Midbrain (tissue), 1 donor: ENCODE measurements at places on chromosomes 12 and 14.

DNA sequence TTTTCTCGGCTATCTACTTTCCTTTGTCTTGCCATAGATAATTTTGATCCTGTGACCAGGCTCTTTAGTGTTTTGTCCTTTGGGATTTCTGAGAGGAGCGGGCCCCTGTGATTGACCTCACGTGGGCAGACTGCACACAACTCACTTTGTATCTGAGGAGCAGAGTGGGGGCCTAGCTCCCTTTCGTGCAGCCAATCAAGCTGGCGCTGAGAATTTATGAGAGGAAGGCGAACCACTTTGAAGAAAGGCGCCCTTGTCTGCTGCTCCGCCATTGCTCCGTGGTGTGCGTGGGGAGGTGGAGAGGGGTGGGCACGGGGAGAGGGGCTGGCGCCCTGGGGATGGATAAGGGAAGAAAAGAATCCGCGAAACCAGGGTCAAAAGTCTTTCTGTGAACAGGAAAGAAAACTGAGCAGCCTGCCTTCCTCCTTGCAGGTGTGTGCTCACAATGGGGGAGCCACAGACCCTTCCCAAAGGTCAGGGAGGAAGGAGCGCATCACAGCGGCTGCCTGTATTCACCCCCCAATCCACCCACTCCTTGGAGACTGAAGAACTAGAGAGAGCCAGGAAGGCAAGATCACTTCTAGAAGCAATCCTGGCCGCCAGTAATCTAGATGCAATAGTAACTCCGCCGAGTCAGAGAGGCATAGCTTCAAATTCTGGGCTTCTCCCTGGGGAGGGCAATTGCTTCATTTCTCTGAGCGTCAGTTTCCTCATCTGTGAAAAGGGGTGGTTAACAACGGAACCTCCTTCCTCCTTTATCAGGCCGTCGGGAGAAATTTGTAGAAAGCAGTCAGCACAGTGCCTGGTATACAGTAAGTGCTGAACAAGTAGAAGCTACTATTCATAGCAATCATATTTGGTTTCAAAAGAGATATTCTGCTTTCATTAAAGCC lies 24.9 kb upstream of the MED13L start:
- no peak for DNase-seq

- DNase-seq = no peak
Observed at GRCh38 chr14:38420048-38420447, 164.2 kb upstream of the CLEC14A start.

DNA sequence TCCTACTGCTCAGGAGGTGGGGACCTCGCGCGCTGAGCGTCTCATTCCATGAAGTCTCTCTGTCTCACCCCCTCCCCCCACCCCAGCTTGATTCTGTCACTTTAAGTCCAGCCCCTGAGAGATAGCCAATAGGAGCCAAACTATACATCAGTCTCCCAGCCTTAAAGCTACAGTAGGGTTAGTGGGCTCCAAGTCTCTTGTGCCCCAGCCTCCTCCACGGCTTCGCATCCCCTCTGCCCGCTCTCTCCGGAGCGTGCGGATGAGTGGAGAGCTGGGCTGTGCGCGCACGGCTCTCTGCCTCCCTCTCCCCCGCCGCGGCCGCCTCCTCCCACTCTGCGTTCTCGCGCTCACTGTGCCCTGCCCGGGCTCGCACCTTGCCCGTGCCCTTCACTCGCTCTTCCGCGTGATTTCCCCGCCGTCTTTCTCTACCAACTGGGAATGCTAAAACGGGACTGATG lies at the start of gene ESRRB:
Gene ESRRB (plus strand): TSS at position 191 of the 458 bp plus-strand sequence. CDS start 265 bp downstream, at position 456.
- DNase-seq = no peak

DNA sequence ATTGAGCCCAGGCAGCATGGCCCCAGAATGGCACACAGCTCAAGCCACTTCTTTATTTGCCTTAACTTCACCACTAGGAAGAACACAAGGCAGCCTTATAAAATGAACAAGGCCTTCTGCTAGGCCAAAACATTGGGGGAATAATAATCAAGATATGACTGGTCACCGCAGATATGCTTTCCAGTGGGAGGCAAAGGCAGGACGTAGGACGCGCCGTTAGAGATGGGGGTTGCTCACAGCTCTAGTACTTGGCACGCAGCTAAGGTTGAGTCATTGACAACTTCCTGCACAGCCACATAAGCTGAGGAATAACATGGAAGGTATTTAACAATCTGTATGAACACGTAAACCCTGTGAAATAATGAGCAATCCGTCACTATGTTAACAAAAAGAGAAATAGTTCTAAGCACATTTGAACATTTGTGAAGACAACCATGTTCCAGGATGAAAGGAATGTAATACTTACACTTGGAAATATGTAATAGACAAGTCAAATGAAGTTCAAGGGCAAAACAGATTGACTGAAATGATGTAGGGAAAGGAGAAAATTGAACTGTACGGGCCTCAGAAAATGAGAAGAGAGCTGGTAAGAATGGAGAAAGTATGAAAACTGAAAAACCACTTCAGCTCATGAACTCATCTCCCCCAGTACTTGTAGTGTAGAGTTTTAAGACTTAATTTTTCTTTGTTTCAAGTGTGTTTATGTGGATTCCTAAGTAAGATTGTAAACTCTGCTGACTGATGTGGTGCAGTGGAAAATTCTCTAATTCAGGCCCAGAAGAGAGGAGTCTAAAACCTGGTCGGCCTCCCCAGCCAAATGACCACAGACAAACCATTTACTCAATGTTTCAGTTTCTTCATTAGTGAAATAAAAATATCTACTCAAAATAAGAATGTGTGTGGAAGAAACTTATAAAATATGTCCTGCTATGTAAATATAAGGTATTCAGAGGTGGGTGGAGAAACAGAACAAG lies 59.3 kb upstream of the CCDC91 start:
- no peak for DNase-seq

- DNase-seq = no peak
Observed at GRCh38 chr12:26096036-26096435, 28.8 kb downstream of the BHLHE41 start.

GRCh38 chr12:15726027-15726877 lies 62.9 kb downstream of the EPS8 start:
- peak; percentile 36 for DNase-seq

GRCh38 chr14:61132336-61132735 lies 148.8 kb downstream of the TMEM30B start:
- DNase-seq = no peak

GRCh38 chr14:68966872-68967301 lies 12.2 kb downstream of the ACTN1 start:
- no peak for DNase-seq

- no peak for DNase-seq
Observed at GRCh38 chr12:57936513-57936883, 4.9 kb upstream of the ATP23 start.

DNA sequence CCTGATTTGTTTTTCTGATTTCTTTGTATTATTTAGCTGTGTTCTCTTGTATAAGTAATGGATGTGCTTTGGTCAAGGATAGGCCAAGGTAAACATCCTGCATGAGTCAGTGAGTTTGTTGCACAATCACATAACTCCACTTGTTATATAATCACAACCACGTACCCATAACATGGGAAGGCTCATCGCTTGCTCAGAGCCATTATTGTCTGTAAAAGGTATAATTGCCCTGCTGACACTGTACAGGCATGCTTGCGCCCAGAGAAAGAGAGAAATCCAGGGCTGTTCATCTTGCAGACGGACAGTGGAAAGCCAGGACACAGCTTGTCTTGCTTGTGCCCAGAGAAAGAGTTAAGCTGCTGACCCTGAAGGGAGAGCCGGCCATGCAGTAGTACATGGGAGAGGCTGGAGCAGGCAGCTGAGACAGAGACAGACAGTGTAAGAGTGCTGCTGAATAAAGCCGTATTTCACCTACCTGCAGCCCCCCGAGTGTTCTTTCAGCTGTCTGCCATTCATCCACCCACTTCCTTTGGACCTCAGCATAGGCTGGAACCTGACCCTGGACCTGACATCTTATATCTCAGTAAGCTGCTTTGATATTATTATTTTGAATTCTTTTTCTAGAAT lies 174.7 kb upstream of the DAAM1 start:
- DNase-seq = no peak

DNA sequence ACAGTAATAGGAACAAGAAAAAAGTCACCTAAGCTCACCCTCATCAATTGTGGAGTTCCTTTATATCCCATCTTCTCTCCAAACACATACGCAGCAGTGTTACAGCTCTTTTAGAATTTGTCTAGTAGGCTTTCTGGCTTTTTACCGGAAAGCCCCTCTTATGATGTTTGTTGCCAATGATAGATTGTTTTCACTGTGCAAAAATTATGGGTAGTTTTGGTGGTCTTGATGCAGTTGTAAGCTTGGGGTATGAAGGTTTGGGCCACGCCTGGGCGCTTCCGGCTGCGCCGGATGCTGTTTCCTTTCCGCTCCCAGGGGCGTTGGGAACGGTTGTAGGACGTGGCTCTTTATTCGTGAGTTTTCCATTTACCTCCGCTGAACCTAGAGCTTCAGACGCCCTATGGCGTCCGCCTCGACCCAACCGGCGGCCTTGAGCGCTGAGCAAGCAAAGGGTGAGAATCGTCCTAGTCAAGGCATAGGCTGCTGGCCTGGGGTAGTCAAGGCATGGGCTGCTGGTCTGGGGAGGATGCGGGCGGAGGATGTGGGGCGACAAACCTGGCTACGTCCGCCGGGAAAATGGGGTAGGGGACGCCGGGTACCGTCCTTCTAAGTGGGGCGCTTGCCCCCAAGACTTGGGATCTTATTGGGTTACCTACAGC lies at the start of the genes C12orf57 and RNU7-1:
Gene C12orf57 (plus strand): TSS at position 301 of the 659 bp plus-strand sequence. CDS start 100 bp downstream, at position 401.
Gene RNU7-1 (plus strand): TSS at position 95 of the 659 bp plus-strand sequence.
- peak; percentile 94 for DNase-seq

GRCh38 chr14:29222671-29223268 lies 456.2 kb downstream of the FOXG1 start:
- peak; percentile 0 for DNase-seq

DNA sequence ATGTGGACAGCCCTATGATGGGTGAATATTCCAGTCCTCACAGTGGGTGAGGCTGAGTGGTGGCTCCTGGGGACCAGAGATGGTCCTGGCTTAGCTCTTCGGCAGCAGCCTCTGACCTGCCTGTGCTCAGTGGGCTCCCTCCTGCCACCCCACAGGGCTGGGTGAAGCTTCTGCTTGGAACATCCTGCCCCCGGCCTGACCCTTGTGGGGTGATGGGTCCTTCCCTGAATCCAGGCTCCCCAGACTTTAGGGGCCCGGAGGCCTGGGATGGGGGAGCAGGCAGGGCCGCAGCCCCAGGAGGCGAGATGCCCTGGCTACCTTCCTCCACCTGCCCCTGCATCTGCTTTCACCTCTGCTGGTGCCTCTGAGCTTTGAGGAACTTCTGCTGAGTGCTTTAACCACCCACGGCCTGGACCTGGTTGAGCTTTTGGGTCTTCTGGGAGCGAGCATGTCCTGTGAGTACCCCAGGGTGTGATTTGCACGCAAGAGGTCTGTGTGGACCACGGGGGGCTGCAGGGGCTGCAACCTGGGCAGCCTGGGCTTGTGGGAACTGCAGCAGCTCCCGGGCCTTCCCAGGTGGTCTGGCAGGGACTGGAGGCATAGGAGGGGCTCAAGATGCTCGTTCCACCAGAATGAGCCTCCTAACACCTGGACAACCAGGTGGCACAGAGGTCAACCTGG lies 159.5 kb downstream of the KIF26A start:
- no peak for DNase-seq

DNA sequence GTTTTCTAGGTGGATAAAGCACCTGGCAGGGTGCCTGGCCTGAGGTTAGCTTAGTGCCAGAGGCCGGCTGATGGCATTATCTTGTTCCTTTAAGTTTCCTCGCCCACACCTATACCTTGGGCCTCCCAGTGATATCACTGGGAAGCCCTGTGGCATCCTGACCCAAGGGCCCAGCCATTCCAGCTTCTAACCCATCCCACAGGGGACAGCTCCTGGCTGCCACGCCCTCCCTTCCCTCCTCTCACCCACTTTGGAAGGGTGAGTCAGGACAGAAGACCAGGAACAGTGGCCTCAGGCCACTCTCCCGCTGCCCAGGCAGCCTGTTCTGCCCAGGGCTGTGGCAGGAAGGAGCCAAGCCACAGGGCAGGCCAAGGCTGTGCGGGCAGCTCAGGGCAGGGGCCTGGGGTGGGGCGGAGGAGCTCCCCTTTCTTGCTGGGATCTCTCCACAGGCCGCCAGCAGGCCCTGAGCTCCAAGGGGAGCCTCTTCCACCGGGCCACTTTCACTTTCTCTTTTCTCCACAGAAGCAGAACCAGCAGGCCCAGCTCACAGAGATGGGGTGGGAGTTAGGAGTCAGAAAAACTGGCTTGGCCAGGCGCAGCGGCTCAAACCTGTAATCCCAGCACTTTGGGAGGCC lies 75.1 kb downstream of the IRF2BPL start:
- peak; percentile 34 for DNase-seq

DNA sequence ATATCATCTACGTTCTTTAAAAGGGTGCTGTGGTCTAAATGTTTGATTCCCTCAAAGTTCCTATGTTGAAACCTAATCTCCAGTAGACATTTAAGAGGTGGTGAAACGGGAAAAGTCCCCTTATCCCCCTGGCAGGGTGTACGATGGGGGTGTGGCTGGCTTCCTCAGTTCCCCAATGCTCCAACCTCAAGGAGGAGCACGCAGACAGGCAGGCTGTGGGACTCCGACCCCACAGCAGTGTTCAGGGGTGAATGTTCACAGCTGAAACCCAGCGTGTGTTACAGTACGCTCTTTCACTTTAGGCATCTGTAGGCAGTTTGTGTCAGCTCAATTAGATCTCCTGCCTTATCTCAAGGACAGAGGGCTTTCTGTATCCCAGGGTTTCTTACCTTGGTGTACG lies 73.2 kb downstream of the SEC23A start:
- DNase-seq = no peak

DNA sequence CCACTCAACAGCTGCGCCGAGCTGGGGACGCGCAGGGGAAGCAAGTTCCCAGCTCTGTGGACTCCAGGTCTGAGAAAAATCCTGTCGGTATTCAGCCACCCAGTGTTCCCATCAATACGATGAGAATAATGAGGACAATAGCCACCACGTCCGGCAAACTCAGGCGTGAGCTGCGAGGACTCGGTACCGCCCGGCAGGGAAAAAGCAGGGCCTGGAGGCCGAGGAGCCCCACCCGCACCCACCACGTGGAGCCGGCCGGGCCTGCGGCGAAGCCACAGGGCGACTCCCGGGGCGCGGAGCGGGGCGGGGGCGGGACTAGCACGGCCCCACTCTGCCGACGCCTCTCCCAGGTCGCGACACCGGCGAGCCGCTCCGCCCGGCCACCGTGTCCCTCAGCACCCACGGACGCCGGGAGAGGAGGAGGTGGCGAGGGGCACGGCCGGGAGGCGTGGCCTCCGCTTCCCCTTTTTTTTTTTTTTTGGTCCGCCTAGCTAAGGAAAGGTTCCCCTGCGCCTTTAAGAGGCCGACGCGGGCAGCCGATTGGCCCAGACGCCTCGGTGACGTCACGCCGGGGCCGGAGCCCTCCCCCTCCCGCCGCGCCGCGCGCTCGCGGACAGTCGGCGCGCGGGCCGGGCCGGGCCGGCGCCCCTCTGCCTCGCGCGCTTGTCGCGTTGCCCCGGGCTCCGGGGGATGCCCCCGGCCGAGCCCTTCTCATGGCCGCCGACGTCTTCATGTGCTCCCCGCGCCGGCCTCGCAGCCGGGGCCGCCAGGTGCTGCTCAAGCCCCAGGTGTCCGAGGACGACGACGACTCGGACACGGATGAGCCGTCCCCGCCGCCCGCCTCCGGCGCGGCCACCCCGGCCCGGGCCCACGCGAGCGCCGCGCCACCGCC lies at the start of gene MLXIP:
Gene MLXIP (plus strand): TSS at position 616 of the 892 bp plus-strand sequence. CDS start 98 bp downstream, at position 714.
- DNase-seq = peak; percentile 90

GRCh38 chr14:61452452-61452851 lies 131.1 kb downstream of the PRKCH start:
- no peak for DNase-seq
